ENCODE measurements at places on chromosomes 5 and 9.

GRCh38 chr5:59062986-59063683, 480.3 kb downstream of the RAB3C start:
- no peak for DNase-seq

DNA sequence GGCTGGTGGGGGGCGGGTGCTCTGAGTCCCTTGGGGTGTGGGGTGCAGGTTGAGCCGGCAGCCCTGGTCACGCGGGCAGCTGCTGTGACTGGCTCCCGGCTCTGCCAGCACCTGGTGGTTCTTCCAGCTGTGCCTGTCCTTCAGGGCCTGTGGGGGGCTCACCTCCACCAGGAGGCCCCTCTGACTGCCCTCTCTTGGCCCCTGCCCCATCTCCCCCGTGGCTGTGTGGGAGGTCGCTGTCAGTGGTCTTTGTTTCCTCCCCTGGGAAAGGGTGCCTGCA, 3.3 kb downstream of the RXRA start:
- no peak for DNase-seq

- no peak for DNase-seq
These were observed 98.0 kb downstream of the ARL15 start for GRCh38 chr5:54212331-54212730.

DNA sequence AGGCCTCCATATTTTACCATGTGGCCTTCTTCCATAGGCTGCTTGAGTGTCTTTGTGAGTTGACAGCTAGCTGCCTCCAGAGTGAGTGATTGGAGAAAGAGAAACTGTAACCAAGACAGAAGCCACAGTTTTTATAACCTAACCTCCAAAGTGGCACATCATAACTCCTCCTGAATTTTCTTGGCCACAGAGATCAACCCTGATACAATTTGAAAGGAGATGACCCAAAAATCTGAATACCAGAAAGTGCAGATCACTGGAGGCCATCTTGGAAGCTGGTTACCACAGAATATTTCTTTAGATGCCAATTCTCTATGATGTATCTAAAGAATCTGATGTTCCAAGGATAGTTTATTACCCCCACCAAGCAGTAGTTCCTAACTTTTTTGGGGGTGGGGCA, 254.3 kb upstream of the PDE4D start:
- no peak for DNase-seq

DNA sequence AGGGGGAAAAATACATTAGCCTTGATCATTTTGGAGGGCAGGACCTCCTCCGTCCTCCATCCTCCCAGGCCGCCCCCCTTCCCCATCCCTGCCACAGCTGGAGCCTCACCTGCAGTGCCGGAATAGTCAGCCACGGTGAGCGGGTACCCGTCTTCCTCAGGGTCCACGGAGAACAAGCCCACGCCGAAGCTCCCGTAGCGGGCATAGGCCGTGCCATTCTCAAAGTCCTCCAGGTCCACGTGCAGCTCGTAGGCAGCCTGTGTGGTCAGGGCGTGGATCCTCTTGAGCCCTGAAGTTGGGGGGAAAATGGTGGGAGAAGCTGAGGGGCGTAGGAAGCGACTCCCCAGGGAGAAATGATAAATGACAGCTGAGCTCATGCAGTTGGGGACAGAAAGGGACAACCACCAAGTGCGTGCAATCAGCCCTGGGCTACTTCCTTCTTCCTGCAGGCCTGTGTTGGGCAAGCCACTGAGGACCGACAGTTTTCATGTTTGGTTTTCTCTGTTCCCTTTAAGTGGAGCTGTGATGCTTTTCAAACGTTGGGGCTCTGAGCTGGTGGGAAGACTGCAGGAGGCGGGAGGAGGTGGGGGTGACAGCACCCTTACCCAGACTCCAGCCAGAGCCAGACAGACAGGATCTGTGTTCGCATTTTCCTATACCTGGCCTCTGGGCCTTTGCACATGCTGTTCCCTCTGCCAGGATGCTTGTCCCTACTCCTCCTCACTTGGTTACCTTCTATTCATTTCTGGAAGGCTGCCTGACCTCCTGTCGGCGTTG, 8.7 kb upstream of the QRFP start:
- DNase-seq, result no peak

- DNase-seq, result no peak
These were observed 47.1 kb downstream of the SSBP2 start for GRCh38 chr5:81703840-81704239.

All from GM12892 (cell line).